ENCODE measurements at places on chromosomes 6 and 20.

DNA sequence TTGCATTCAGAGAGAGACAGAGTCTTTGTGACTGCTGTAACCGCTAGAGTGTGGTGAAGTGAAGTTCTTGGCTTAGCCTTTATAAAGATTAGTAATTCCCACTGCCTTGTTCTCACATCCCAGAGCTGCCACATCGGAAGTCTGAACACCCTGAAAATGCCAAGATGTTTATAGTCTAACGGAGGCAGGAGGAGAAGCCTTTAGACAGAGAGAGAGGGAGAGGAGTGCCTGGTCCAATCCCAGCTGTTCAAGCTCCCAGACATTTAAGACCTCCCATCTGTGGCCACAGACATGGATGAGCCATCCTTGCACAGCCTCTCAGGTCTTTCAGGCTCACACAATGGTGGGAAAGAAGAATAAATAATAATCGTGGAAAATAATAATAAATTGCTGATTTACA, 1422.8 kb upstream of the EYS start:
- no peak overlapping the region for H3K4me3 ChIP-seq
- H3K27me3 ChIP-seq: no peaks in the 10 kb centered on the region
- no peaks in the 10 kb centered on the region for H3K4me1 ChIP-seq
- DNase-seq: peak; percentile 9
- no peaks in the 10 kb centered on the region for H3K36me3 ChIP-seq
- no peak overlapping the region for H3K27ac ChIP-seq

DNA sequence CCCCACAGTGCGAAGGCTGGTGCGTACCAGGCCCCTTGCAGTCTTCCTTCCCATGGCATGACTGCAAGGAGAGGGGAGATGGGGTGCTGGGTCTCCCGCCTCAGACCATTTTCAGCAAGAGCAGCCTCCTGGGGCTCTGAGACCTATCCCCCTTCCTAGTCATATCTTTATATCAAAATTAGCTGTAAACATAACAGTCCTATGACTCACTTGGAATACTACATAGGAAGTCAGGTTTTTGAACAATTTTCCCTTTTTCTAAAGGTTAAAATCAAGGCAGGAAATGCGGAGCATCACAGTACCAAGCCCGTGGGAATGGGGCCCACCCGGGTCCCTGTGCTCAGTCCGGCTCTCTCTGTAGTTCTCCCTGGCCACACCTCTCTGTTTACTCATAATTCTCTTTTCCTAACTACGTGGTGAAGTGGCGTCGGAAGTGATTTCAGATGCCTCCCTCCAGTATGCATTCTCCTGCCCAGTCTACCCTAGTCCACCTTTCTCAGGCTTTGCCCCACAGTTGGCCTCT, 109.8 kb upstream of the TMEM170B start:
- no peak overlapping the region for H3K4me3 ChIP-seq
- no peaks in the 10 kb centered on the region for H3K36me3 ChIP-seq
- H3K27me3 ChIP-seq: no peaks in the 10 kb centered on the region
- no peak overlapping the region for H3K27ac ChIP-seq
- H3K4me1 ChIP-seq: peaks cover 28% of the 10 kb centered on the region

GRCh38 chr6:24472181-24472580, 17.2 kb downstream of the GPLD1 start:
- no peaks in the 10 kb centered on the region for H3K27me3 ChIP-seq
- no peaks in the 10 kb centered on the region for H3K36me3 ChIP-seq
- no peaks in the 10 kb centered on the region for H3K4me1 ChIP-seq

- H3K27ac ChIP-seq: no peak overlapping the region
- no peaks in the 10 kb centered on the region for H3K36me3 ChIP-seq
- H3K27me3 ChIP-seq: no peaks in the 10 kb centered on the region
- peaks cover 84% of the 10 kb centered on the region for H3K4me1 ChIP-seq
- no peak for DNase-seq
- no peak overlapping the region for H3K4me3 ChIP-seq
These were observed 19.3 kb downstream of the TOP1 start for GRCh38 chr20:41047975-41048305.

DNA sequence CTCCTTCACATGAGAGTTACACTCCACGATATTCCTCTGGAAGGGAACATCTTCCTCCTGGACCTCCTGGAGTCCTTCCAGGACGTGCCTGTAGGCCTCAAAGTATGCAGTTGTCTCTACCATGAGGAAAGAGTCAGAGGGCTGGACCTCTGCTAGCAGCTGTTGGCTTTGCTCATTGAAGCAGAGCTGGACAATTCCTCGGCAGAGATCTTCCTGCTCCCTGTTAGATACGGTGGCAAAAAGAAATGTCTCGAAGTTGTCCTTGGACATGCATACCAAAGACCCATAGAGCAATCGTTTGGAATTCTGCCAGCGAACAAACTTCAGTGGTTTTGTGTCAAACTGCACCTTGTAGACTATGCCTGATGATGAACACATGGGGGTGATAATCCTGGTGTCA, 7.7 kb downstream of the ZNFX1 start:
- H3K4me1 ChIP-seq: no peaks in the 10 kb centered on the region
- no peaks in the 10 kb centered on the region for H3K27me3 ChIP-seq
- H3K4me3 ChIP-seq: no peak overlapping the region
- H3K27ac ChIP-seq: no peak overlapping the region
- H3K36me3 ChIP-seq: peaks cover 4% of the 10 kb centered on the region

DNA sequence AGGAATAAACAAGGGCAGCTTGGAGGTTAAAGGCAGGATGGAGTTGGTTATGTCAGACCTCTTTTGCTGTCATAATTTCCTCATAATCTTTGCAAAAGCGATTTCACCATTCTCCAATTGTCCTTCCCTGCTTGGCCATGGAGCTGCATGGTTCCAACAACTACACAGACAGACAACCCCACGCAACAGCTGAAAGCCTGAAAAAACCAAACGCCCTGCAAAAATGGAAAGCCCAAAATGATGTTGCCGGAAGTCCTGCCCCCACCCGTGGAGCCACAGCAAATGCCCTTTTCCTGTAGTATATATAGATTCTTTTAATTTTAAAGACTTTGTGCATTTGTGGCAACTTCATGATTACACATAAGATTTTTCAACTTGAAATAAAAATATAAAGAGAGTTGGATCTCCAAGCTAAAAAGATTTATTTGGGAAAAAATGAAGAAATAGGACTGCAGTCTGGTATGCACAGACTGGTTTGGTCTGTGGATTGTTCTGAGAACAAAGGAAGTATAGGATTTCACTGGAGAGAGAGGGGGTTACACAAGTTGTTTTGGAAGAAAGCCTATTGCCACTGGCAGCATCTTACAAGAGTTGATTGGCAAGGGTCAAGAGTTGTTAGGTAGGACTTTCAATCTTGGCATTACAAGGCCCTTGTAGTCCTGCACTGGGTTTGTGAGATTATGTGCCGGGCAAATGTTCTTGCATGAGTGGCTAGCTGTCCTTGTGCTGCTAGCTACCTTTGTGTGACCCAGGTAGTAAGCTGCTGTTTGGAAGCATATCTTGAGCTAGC, 190.0 kb downstream of the C6orf118 start:
- H3K36me3 ChIP-seq: no peaks in the 10 kb centered on the region
- no peaks in the 10 kb centered on the region for H3K27me3 ChIP-seq
- peak; percentile 24 for DNase-seq
- H3K4me3 ChIP-seq: no peak overlapping the region
- H3K4me1 ChIP-seq: peaks cover 14% of the 10 kb centered on the region

DNA sequence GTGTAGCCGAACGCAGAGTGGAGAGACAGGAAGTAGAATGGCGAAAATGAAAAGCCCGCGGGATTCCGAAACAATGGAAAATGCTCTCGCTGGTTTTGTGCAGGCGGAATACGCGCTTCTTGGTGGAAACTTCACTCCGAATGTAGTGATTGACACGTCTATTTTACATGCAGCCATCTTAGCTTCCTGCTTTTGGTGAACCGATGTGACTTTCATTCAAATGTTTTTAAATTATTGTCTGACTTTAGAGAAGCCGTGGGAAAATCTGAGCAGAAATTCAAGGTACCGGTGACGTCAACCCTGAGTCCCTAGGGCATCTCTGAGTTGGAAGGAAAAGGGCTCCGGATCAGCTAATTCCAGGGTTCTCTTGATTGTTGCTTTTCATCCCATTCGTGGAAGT, 11.4 kb downstream of the GPX5 start:
- H3K27me3 ChIP-seq: peaks cover 8% of the 10 kb centered on the region
- peak; percentile 49 for DNase-seq
- no peak overlapping the region for H3K27ac ChIP-seq

DNA sequence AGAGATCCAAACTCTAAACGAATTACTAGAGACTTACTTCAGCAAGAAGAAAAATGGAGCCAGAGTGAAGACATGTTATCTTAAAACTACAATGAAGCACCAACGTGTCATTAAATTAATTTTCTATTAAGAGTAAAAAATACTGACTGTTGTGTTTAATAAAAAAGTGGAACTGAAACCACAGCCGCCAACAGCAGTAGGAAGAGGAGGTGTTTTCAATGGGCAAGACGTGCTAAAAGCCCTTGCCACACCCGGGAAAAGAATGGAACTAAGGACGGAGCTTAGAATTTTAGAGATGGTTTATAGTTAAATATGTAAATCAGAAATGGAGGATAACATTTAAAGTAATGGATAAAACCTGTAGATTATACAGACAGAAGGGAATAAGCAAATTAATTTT, 608.7 kb downstream of the TFAP2A start:
- no peaks in the 10 kb centered on the region for H3K27me3 ChIP-seq
- H3K36me3 ChIP-seq: no peaks in the 10 kb centered on the region
- no peak overlapping the region for H3K4me3 ChIP-seq

DNA sequence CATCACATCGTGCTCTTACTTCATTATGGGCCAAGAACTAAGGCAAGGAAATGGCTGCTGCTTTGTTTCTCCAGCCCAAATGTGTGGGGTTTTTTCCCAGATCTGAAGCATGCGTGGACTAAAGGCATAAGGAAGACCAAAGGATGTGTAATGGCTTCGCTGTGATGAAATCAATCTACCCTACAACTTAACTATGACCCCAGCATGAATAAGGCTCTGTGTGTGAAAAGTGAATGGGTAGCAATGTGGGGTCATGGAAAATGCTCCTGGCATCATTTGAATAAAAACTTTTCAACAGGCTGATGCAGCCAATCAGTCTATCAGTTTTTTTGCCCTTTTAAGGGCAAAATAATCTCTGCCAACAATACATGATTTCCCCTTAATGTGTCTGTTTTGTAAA, 50.3 kb upstream of the ISM1 start:
- no peak overlapping the region for H3K4me3 ChIP-seq
- peaks cover 5% of the 10 kb centered on the region for H3K4me1 ChIP-seq
- H3K27ac ChIP-seq: no peak overlapping the region
- H3K27me3 ChIP-seq: no peaks in the 10 kb centered on the region
- DNase-seq: no peak
- H3K36me3 ChIP-seq: no peaks in the 10 kb centered on the region

DNA sequence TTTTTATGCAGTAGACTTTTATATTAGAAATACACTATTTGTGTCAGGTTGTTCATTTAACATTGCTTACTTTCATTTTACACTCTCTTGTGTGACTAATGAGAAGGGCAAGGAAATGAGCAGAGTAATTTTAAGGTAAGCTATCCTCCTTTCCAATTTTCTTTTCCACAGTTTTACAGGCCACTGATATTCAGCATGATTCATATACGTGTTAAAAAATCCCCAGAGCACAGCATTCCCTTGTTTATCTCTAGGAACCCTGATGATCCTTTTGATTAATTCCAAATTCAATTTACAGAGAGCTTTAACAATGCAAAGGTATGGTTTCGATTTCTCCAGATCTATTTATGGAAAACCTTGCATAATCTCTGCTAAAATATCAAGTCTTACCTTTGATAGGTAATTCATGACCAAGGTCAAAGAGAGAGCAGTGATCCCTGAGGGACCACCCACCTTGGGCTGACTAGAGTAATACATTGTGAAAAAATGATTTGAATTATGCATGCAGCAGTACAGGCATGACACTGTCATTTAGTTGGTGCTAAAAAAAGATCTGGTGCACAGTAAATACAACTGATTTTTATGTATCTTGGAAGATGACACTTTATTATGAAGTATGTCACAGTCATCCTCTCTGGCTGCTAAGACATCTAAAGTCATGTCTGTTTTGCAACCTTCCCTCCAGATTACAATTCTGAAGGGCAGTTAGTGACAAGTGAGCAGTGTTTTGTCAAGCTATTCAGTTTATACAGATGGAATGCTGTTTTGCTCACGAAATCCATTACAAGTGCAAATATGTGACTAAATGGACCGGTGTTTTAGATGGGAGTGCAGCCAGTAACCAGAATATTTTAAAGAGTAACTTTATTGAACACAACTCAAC, 736.6 kb downstream of the EPHA7 start:
- no peak overlapping the region for H3K4me3 ChIP-seq
- H3K27ac ChIP-seq: no peak overlapping the region
- no peaks in the 10 kb centered on the region for H3K4me1 ChIP-seq
- no peak for DNase-seq
- H3K27me3 ChIP-seq: no peaks in the 10 kb centered on the region

GRCh38 chr6:117666881-117667280, 8.4 kb upstream of the NUS1 start:
- no peaks in the 10 kb centered on the region for H3K27me3 ChIP-seq
- H3K4me1 ChIP-seq: no peaks in the 10 kb centered on the region
- no peaks in the 10 kb centered on the region for H3K36me3 ChIP-seq
- H3K4me3 ChIP-seq: no peak overlapping the region

DNA sequence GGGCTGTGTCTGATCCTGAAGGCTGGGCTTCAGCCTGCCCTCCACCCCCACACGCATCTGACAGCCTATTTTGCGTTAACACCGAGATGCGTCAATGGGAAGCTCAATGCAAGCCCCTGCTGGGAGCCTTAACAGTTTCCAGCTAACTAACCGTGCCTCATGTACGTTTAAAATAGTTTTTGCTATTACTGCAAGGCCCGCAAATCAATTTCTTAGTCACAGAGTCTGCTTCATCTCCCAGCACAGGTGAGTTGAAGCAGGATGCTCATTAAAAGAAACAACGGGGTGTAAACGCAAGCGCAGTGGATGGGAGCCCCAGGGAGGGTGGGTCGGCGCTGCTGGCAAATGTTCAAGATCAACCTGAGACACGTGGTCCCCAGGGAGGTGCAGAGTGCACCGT, 142.8 kb upstream of the PHACTR3 start:
- DNase-seq: no peak
- H3K4me3 ChIP-seq: no peak overlapping the region
- peaks cover 5% of the 10 kb centered on the region for H3K4me1 ChIP-seq
- H3K27me3 ChIP-seq: no peaks in the 10 kb centered on the region

DNA sequence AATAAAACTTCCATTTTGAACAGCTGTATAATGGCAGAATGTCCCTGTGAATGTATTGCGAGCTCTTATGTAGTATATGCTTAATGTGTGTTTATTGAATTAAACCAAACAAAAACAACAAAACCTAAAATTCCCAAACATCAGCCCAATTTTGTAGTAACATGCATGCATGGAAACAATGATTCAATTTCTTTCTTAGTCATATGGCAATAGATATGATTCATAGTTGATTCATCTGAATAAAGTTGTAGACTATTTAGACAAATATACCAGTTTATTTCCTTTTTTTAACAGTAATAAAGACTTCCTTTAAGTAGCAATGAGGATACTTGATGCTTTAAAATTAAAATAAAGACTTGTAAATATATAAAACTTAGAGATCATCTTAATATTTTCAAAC, 670.6 kb downstream of the CD109 start:
- H3K4me3 ChIP-seq: no peak overlapping the region
- no peaks in the 10 kb centered on the region for H3K27me3 ChIP-seq
- no peaks in the 10 kb centered on the region for H3K4me1 ChIP-seq
- no peak for DNase-seq
- H3K36me3 ChIP-seq: no peaks in the 10 kb centered on the region
- H3K27ac ChIP-seq: no peak overlapping the region

- no peaks in the 10 kb centered on the region for H3K4me1 ChIP-seq
- no peak overlapping the region for H3K27ac ChIP-seq
- no peaks in the 10 kb centered on the region for H3K27me3 ChIP-seq
These were observed 3.0 kb downstream of the ZC2HC1B start for GRCh38 chr6:143867236-143867635.

GRCh38 chr6:149071997-149072396, 245.5 kb upstream of the TAB2 start:
- no peak for DNase-seq
- H3K36me3 ChIP-seq: no peaks in the 10 kb centered on the region
- H3K27me3 ChIP-seq: no peaks in the 10 kb centered on the region
- H3K27ac ChIP-seq: no peak overlapping the region

All from neural progenitor cell (in vitro differentiated cells).